Mucosa of descending colon (tissue), 3 donors: ENCODE measurements at places on chromosomes 4 and X.

DNA sequence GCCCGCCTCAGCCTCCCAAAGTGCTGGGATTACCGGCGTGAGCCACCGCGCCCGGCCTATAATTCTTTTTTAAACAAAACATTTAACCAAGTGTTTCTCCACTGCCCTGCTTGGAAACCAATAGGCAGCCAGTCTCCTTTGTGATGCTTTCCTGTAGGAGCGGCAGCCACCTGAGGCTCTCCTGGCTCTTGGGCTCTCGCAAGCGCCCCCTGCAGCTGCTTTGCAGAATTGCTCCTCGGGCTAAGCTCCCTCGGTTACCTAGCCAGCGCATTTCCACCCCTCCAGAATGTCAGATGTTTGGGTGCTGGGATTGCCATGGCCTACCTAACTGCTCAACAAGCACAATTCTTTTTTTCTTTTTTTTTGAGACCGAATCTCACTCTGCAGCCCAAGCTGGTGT, 7.7 kb downstream of the S100P start:
- no peak for DNase-seq

- no peak for DNase-seq
These were observed 55.3 kb upstream of the GNRHR start for GRCh38 chr4:67809502-67809901.

DNA sequence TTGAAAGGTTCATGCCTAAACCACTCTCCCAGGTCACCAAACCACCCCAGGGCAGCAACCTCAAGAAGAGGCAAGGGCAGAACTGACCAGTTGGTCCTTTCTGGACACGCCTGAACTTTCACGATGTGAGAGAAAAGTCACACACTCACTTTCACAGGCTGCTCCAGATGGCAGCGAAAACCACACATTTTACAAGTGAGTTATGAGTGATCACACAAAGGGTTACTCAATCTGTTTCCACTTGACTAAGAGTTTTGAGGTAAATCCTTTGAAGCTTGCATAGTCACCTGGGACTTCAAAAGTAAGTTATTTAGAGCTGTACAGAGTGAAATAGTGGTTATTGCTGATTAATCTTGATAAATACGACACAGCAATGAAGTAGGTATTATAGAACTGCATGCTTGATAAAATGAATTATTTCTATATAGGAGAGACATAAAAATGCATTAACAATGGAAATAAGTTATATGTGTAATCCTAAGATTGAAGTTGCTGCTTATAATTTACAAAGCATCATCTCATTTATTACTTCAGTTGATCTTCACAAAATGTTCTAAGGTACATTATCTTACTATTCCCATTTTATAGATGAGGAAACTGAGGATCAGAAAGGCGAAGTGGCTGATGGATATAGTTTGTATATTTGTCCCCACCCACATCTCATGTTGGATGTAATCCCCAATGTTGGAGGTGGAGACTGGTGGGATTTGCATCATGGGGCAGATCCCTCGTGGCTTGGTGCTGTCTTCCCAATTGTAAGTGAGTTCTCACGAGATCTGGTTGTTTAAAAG, 103.0 kb upstream of the KLF3 start:
- DNase-seq: no peak

DNA sequence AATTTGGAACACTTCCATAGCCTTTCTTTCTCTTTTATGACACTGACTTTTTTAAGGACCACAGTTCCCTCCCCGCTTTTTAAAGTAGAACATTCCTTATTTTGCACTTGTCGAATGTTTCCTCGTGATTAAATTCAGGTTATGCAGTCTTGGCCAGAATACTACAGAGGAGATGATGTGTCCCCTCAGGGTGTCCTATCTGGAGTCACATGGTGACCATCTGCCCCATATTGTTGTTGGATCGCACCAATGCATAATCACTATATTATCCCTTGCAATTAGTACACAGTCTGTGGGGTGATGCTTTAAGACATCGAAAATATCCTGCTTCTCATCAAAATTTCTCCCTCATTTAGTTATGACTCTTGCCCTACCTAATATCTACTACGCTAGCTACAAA, 27.4 kb downstream of the WDFY3 start:
- DNase-seq: no peak

DNA sequence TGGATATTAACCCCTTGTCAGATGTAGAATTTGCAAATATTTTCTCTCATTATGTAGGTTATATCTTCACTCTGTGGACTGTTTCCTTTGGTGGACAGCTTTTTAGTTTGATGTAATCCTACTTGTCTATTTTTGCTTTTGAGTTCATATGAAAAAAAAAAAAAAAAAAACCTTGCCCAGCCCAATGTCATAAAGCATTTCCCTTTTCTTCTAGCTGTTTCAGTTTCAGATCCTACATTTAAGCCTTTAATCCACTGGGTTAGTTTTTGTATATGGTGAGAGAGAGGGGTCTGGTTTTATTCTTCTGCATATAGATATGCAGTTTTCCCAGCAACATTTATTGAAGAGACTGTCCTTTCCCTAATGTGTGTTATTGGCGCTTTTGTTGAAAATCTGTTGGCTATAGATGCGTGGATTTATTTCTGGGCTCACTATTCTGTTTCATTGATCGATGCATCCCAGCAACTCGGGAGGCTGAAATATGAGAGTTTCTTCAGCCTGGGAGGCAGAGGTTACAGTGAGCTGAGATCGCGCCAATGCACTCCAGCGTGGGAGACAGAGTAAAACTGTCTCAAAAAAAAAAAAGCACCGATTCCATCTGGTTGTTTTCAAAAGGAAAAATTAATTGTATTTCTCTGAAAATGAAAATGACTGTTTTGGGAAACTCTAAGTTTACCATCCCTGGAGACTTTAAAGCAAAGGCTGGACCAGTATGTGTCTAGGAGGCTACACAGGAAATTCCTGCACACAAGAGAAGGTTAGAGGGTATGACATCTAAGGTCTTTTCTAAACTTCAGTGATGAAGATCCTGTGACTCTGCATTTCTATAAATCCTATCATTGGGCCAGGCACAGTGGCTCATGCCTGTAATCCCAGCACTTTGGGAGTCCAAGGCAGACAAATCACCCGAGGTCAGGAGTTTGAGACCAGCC, 35.6 kb downstream of the STEEP1 start:
- DNase-seq: no peak

- DNase-seq: no peak
These were observed 324.1 kb upstream of the GALNT7 start for GRCh38 chr4:172844556-172844955.

- DNase-seq: no peak
These were observed 66.9 kb downstream of the KLHL13 start for GRCh38 chrX:118049713-118050112.

- DNase-seq: no peak
These were observed 983.6 kb downstream of the RPA4 start for GRCh38 chrX:97867266-97867665.

GRCh38 chr4:120291541-120291940, 224.9 kb upstream of the MAD2L1 start:
- DNase-seq: no peak

DNA sequence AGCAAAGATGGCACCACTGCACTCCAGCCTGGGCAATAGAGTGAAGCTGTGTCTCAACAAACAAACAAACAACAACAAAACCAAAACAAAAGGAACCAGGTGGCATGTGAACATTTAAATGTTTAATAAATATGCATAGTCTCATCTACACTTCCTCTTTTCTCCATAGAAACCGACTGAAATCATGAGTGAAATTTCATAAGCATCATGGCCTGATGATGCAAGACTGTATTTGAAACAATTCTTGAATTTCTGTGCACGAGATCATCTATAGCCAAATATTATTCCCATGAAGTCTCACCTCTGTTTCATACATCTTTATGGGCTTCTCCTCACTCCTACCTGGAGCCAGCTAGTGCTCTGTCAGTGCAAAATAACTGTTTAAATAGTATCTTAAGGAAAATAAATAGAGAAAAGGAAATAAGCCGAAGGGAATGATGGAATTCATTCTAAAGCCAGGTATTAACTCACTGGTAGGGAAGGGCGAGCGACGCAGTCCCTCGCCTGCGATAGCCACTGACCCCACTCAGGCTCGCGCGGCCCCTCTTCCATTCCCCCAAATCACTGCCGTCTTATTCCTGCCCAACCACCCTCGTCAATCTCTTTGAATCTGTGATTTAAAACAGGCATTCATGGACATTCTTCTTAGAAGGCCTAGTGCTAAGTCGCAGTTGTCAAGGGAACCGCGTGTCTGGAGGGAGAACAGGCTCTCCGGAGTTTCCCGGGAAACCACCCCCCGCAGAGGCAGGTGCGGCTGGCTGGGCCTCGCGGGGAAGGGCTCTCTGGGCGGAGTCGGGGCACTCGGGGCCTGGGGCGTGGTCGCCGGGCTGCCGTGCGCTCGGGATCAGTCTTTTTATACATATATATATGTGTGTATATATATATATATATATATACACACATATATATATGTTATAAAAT, 52.4 kb upstream of the TRIM2 start:
- peak; percentile 93 for DNase-seq

GRCh38 chrX:95885074-95885473, 799.6 kb upstream of the DIAPH2 start:
- DNase-seq: no peak

DNA sequence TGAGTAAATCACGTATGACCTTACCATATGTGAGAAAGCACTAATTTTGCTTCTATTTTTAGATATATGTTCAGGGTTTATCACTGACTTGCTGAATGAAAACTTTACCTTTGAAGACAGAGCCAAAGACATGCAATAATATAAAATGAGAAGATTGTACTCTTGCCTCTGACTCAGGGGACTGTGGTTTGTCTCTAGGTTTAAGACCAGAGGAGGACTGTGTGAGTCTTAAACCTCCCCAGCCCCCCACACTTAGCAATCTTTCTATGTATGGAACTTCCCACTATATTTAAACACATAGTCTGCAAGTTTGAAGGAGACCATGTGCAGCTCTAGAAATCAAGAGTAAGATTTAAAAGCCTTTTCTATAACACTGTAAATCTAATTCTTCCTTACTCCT, 368.7 kb upstream of the FAM241A start:
- no peak for DNase-seq

- peak; percentile 41 for DNase-seq
These were observed 1.1 kb downstream of the GPR78 start for GRCh38 chr4:8581094-8581861.

DNA sequence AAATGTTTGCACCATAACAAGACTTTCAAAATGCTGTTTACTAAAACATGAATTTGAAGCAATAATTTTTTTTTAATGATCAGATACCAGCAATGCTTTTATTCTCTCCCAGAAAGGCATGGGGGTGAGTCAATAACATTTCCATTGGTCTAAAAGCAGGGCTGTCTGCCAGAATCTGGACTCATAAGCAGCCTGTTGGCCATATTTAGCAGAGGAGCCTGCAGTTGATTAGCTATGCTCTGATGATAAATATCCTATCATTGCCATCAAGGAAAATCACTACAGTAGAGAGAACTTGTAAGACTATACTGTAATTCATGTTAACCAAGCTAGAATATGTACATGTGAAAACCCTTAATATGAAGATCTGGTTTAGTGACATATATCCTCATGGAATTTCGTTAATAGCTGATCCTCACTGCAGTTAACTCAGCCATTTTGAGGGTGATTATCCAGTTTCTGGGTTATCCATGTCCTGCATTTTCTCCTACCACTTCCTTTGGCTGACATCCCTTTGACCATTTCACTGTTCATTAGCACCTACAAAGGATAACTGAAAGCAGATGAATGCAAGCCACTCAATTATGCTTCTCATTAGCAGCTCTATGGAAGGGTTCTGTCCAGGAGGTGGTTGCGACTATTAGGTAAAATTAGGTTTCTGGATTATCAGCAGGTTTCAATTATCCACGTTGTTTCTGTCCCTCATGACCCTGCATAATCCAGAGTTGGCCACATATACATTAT, 72.9 kb upstream of the DIAPH2 start:
- DNase-seq: no peak

DNA sequence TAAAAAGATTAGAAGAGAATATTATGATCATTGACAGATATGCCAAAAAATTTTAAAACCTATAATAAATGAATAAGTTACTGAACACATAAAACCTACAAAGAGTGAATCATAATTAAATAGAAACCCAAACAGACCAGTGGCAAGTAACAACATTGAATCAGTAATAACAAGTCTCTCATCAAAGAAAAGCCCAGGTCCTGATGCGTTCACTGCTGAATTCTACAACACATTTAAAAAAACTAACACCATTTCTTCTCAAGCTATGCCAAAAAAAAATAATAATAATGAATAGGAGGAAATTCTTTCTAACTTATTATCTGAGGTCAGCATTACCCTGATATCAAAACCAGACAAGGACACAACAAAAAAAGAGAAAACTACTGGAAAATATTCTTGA, 30.6 kb downstream of the ACTRT1 start:
- DNase-seq: no peak
